ENCODE measurements at places on chromosomes 1 and 21.

DNA sequence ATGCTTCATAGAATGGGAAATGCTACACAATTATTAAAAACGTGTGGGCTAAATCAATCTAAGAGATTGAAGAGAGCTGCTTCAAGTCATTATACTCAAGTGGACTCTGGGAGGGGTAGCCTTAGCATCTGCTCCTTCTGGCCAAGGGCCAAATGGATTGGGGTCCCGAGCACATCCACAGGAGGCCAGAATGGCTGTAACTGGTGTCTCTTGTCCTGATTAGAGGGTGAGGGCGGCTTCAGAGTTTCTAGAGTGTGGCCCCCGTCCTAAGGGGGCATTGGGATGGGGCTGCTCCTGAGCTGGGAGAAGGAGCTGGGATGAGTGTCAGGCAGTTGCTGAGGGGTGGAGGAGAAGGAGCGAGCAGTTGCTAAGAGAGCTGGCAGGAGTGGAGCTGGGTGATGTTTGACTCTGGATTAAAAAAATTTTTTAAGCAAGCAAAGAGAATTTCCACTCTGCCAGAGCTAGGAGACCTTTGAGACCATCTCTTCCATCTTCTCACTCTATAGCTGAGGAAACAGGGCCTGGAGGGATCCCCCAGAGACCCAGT, 71.3 kb upstream of the TLR5 start:
- no peak for DNase-seq

- peak; percentile 85 for DNase-seq
Observed at GRCh38 chr1:153790966-153791647, 15.9 kb downstream of the SLC27A3 start.

- no peak for DNase-seq
Observed at GRCh38 chr21:46111857-46112724, 14.2 kb downstream of the COL6A2 start.

DNA sequence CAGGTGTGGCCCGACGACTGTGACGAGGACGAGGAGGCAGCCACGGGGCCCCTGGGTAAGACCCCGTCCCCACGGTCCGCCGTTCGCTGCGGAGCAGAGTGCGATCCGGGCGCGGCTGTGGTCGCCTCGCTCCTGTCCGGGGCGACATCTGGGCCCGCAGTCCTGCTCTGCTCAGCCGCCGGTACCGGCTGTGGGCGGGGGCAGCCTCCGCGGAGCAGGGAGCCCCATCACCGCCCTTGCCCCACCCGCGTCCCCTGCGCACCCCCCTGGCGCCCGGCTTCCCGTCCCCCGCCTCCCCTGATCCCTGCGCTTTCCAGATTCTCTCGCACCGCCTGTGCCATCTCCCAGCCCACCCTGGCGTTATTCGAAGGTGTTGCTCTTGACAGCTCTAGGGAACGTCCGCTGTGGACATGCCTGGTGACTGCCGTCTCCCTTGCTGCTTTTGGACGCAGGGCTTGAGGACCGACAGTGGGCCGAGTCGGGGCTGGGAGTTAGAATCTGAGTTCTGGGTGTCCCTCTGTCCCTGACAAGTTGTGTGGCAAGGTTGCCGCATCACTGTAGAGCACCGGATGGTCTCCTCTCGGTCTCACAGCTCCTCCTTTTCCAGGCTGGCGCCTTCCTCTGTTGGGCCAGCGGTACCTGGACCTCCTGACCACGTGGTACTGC, 596 bp downstream of the TOR3A start:
- peak; percentile 44 for DNase-seq

GRCh38 chr1:246216906-246217305, 290.2 kb downstream of the SMYD3 start:
- no peak for DNase-seq

DNA sequence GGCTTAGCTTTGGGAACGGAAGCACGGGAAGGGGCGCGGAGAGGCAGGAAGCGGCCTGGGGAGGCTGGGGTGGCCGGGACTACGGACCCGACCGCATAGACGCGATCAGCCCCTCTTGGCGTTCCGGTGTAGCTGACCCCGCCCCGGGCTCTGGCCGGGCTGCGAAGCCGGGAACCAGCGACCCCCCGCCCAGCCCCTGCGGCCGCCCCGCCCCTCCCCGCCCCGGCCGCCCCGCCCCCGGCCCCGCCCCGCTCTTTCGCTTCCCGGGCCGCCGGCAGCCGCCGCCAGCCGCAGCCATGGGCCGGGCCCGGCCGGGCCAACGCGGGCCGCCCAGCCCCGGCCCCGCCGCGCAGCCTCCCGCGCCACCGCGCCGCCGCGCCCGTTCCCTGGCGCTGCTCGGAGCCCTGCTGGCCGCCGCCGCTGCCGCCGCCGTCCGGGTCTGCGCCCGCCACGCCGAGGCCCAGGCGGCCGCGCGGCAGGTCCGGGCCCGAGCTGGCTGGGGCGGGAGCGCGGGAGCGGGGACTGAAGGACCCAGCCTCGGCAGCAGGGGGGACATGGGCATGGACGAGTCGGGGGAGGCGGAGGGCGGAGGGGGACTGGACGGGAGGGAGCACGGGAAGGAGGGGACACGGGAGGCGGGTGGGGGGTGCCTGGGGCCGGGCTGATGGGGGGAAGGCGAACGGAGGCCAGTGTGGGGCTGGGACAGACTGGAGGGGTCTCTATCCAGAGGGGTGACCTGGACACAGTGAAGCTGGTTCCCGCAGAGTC, at the start of gene SELENON:
Gene SELENON (plus strand): TSS at position 259 of the 768 bp plus-strand sequence. CDS start 38 bp downstream, at position 297.
- DNase-seq = peak; percentile 60

- DNase-seq = no peak
Observed at GRCh38 chr1:230550428-230550827, 91.9 kb upstream of the COG2 start.

DNA sequence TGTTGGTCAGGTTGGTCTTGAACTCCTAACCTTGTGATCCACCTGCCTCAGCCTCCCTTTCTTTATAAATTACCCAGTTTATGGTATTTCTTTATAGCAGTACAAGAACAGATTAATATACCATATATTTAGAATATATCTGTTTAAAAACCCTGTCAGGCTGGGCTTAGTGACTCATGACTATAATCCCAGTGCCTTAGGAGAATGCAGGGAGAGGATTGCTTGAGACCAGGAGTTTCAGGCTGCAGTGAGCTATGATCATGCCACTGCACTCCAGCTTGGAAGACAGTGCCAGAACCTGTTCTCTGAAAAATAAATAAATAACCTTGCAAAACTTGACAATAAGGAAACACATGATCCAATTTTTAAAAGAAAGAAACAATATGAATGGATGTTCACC, 43.9 kb downstream of the ZNF684 start:
- no peak for DNase-seq

DNA sequence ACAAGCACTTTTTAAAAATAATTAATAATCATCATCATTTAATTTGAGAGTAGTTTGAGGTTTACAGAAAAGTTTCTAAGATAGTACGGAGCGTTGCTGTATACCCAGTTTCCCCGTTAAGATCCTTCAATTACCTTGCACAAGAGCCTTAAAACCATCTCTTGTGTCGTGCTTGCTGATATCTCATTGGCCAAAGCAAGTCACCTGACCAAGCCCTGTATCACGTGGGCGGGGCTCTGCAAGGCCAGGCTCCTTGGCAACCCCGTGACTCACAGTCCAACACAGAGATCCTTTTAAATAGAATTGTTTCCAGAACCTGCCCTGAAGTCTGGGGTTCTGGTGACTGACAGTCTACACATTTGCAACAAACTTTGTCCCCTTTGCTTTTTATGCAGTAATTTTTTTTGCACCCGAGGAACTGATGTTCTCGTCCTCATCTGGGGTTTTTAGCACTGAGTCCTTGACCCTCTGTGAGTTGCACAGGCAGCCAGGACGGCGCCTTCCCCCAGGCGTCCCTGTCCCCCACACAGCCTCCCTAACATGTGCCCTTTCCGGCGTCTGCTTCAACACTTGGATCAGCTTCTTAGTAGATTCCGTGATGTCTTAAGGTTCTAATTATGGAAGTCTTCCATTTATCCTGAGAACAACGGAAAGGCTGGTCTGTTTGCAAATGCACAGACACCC, 183.3 kb upstream of the TMEM51 start:
- DNase-seq = no peak

DNA sequence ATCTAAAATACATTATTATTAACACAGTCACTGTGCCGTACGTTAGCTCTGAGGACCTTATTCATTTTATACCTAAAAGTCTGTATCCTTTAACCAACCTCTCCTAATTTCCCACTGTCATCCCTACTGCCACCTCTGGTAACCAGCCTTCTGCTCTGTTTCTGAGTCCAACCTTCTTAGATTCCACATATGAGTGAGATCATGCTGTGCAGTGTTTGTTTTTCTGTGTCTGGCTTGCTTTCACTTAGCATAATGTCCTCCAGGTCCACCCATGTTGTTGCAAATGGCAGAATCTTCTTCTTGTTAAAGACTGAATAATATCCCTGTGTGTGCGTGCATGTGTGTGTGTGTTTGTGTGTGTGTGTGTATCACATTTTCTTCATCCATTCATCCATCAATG, 64.2 kb downstream of the ETS2 start:
- DNase-seq = no peak

DNA sequence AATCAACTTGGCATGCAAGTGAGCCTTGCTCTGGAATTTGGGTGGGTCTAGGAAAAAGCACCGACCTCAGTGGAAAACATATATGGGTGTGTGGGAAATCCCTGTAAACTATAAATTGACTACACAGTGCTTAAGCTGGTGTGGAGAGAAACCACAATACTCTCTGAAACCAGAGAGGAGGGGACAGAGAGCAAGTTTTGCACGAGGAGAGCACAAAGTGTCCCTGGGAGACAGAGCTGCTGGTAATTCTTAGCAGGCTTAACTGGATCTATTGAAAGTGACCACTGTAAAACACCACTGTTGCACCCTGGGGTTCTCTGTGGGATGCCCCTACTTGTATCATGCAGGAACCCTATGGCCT, 12.8 kb downstream of the KCNJ15 start:
- peak; percentile 63 for DNase-seq

DNA sequence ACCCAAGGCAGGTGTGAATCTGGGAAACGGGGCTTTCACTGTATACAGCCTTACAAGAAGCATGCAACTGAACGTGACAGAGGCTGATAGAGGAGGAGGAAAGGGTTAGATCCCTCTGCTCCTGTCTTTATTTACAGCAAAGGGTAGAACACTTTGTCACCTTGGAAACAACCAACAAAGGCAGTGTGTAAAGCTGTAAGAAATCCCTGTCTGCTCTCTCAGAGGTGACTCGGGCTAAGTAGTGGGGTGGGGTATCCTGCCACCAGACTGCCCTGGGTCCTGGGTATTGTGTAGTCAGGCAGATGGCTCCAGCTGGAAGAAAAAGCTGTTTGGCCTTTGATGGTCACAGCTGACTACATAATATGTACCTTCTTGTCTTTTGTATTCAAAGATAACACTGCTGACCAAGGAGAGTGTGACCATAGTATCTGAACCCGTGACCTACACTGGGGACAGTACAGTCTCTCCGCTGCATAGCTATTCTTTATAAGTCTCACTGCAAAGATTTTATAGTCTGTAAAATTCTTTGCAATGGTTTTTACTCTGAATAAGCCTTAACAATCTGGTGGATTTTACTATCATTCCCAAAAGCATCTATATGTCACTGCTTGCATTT, 22.1 kb upstream of the POU2F1 start:
- no peak for DNase-seq

DNA sequence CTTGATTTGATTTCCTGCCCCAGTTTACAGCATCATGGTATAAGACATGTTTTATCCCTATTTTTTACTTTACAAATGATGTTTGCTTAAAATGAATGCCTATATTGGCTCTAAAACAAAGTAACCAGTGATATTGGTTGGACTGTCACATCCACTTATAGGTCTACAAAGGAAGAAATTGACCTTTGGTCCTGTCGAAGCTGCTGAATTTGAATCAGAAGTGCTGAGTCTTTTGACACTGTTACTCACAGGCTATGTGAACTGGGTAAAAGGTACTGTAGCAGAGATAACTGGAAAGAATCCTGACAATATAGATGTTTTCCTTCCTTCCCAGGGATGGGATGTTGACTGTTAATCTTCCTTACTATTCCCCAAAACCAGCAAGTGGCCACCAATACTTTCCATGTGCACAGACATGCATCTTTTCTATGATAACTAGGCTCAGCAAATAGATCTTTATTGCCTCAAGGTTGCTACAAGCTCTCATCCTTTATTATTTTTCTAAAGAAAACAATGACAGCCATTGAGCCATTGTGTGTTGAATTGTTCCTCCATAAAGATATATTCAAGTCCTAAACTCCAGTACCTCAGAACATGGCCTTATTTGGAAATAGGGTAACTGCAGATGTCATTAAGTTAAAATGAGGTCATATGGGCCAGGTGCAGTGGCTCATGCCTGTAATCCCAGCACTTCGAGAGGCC, 175.9 kb upstream of the NR5A2 start:
- DNase-seq = no peak

DNA sequence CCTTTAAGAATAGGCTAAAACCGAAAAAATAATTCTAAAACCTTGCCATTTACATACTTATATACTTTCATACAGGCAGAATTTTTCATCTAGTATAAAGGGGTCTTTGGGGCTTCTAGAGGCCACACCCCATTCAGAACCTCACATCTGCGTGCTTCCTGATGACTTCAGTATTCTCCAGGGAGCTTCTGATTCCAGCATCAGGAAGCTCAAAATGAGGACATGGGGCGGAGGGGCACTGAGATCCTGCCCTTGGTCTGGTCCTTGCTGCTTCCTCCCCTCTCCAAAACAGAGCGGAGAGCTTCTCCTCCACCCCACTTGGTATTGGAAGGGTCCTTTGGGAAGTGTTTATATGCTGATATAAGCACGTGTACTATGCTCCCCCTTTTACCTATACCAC, 13.8 kb downstream of the PAX7 start:
- no peak for DNase-seq

- DNase-seq = no peak
Observed at GRCh38 chr1:194309269-194309668, 1122.9 kb upstream of the B3GALT2 start.

GRCh38 chr1:217911908-217912307, 280.8 kb downstream of the SPATA17 start:
- DNase-seq = no peak

GRCh38 chr21:26847002-26847401, 1.8 kb upstream of the ADAMTS1 start:
- no peak for DNase-seq

GRCh38 chr21:39474611-39475010, 22.8 kb downstream of the SH3BGR start:
- no peak for DNase-seq

- DNase-seq = no peak
Observed at GRCh38 chr1:9183441-9183840, 51.1 kb upstream of the H6PD start.

DNA sequence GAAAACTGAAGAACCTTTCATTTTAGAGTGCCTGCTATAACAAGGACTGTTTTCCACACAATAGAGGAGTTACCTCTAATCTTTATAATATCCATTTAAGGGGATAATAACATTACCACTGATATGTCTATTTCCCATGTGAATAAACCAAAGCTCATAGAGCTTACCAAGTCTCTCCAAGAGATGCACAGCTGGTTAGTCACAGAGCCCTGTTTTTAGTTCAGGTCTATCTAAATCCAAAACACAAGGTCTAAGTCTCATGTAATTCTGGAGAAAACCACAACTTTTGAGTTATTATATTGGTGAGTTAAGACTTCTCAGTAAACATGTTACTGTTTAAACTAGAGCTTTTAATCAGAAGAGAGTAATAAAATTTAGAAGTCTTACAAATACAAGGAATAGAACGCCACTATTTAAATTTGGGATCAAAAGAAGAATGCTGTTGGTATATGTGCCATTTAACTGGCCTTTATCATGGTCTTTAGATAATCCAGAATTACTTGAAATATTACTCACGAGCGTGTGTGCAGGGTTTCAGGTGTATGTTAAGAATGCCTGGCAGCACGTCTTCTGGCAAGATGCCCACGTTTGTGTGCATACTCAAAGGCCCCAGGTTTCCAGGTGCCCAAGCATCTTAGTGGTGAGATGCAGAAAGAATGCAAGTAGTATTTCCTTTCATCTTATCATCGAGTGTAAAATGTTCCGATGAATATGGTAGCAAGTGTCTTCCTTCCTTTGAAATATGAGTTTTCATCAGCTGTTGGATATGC, 190.6 kb downstream of the FMN2 start:
- no peak for DNase-seq
